ENCODE measurements at places on chromosomes 11 and 22. TPM values are rescaled to one million over a fixed set of nuclear protein-coding genes. Genes with fewer than 3 reads are reported as not detected.

Gene PAX6
- 0.87 TPM for total RNA-seq

- H3K27me3 ChIP-seq: no peaks in the 10 kb centered on the region
- no peaks in the 10 kb centered on the region for H3K4me1 ChIP-seq
- no peak overlapping the region for H3K4me3 ChIP-seq
- no peak for DNase-seq
- no peak overlapping the region for H3K27ac ChIP-seq
Observed at GRCh38 chr22:40898850-40899357, 37.0 kb upstream of the DNAJB7 start.

Gene TRIM49D1
- total RNA-seq: not detected

Gene CCDC89
- total RNA-seq: 0.26 TPM

DNA sequence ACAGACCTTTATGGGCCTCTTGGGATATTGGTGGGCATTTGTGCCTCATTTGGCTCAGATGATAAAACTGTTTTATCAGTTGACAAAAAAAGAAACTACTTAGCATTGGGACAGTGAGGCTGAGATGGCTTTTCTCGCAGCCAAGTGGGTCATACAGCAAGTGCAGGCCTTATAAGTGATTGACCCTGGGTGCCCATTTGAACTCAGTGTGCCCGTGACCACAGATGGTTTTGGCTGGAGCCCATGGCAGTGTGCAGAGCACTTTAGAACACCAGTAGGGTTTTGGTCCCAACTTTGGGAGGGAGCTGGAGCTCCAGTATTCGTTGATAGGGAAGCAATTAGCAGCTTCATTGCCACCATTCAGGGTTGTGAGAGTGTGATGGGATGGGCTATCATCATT lies 404.5 kb upstream of the LARGE1 start:
- H3K4me3 ChIP-seq: no peak overlapping the region
- no peak for DNase-seq
- H3K27me3 ChIP-seq: no peaks in the 10 kb centered on the region
- H3K27ac ChIP-seq: no peak overlapping the region

All from Calu3 (cell line).